ENCODE measurements at places on chromosomes 7 and 10.
A peak's percentile ranks its signal among the peaks of the same experiment; 100 is the strongest.

GRCh38 chr10:43120929-43121314, 17.3 kb upstream of the CSGALNACT2 start:
- H3K4me3 ChIP-seq: no peak overlapping the region
- H3K36me3 ChIP-seq: no peaks in the 10 kb centered on the region
- no peaks in the 10 kb centered on the region for H3K4me1 ChIP-seq
- no peaks in the 10 kb centered on the region for H3K27me3 ChIP-seq
- peak; percentile 55 for DNase-seq

GRCh38 chr7:143069912-143070500, 17.9 kb downstream of the OR6V1 start:
- no peaks in the 10 kb centered on the region for H3K36me3 ChIP-seq
- no peak for DNase-seq
- H3K27me3 ChIP-seq: no peaks in the 10 kb centered on the region
- no peaks in the 10 kb centered on the region for H3K4me1 ChIP-seq
- no peak overlapping the region for H3K27ac ChIP-seq

GRCh38 chr7:43377196-43377960, 205.5 kb upstream of the STK17A start:
- H3K4me1 ChIP-seq: no peaks in the 10 kb centered on the region
- no peak overlapping the region for H3K4me3 ChIP-seq
- H3K36me3 ChIP-seq: no peaks in the 10 kb centered on the region

GRCh38 chr10:75876710-75877109, 445.3 kb downstream of the LRMDA start:
- H3K4me1 ChIP-seq: no peaks in the 10 kb centered on the region
- H3K27ac ChIP-seq: no peak overlapping the region
- H3K4me3 ChIP-seq: no peak overlapping the region
- H3K27me3 ChIP-seq: no peaks in the 10 kb centered on the region

GRCh38 chr7:90938371-90938770, 325.9 kb upstream of the FZD1 start:
- peaks cover 4% of the 10 kb centered on the region for H3K4me1 ChIP-seq
- H3K27me3 ChIP-seq: no peaks in the 10 kb centered on the region
- no peak for DNase-seq

DNA sequence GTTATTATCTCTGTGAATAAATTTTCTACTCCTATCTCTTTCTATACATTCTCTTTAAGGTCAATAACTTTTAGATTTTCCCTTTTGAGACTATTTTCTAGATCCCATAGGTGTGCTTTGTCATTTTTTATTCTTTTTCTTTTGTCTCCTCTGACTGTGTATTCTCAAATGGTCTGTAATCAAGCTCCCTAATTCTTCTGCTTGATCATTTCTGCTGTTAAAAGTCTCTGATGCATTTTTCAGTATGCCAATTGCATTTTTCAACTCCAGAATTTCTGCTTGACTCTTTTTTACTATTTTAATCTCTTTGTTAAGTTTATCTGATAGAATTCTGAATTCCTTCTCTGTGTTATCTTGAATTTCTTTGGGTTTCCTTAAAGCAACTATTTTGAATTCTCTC, 78.2 kb downstream of the THNSL1 start:
- no peak overlapping the region for H3K27ac ChIP-seq
- no peak overlapping the region for H3K4me3 ChIP-seq
- no peaks in the 10 kb centered on the region for H3K36me3 ChIP-seq
- no peak for DNase-seq
- no peaks in the 10 kb centered on the region for H3K27me3 ChIP-seq

DNA sequence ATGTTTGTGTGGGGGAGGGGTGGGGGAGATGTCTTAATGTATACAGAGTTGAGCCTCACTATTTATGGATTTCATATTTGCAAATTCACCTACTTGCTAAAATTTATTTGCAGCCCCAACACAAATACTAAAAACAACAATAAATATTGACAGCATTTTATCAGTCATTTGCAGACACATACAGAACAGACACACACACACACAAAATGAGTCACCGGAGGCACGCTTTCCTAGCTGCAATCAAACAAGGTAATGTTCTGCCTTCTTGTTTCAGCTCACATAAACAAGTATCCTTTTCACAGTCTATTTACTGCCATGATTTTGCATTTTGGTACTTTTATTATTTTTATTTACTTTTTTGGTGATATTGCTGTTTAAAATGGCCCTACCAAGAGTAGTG, 88.5 kb downstream of the IPMK start:
- H3K4me3 ChIP-seq: no peak overlapping the region
- H3K4me1 ChIP-seq: no peaks in the 10 kb centered on the region
- no peaks in the 10 kb centered on the region for H3K36me3 ChIP-seq
- no peak overlapping the region for H3K27ac ChIP-seq
- no peaks in the 10 kb centered on the region for H3K27me3 ChIP-seq
- DNase-seq: no peak

DNA sequence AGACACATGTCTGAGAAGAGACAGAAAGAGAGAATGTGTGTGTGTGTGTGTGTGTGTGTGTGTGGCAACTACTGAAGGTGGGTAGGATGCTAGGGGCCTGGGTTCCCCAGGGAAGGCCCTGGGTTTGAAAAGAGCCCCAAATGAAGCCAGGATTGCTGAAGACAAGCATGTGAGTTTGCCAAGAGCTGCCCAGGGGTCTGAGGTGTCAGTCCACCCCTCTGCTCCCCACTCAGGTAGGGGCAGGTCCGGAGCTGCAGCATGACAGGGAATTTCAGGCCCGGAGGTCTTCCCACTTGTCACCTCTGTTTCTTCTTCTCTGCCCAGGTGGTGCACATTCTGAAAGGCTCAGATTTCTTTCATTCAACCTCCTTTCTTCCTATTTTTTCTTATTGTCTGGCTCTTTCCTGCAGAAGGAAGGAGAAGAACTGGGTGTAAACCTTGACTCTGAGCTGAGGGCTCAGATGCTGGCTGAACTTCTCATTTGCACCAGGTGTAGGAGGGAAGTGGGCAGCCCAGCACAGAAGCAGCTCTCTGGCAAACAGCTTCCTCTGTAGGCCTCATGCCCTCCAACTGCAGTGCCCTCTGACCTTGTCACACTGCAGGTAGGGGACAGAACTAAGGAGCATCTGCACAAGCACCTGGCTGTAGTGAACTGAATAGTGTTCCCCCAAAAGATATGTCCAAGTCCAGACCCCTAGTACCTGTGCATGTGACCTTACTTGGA, 79.6 kb upstream of the LRRC4 start:
- no peaks in the 10 kb centered on the region for H3K36me3 ChIP-seq
- peak; percentile 40 for DNase-seq
- H3K27ac ChIP-seq: no peak overlapping the region
- H3K27me3 ChIP-seq: peaks cover 15% of the 10 kb centered on the region
- H3K4me1 ChIP-seq: no peaks in the 10 kb centered on the region

DNA sequence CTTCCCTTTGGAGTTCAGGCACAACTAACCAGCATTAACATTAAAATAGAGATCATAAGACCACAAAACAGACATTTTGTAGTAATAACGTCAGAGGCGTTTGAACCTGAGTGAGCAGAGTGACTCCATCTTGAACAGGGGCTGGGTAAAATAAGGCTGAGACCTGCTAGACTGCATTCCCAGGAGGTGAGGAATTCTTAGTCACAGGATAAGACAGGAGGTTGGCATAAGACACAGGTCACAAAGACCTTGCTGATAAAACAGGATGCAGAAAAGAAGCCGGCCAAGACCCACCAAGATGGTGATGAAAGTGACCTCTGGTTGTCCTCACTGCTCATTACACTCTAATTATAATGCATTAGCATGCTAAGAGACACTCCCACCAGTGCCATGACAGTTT, 493.2 kb upstream of the AUTS2 start:
- H3K27me3 ChIP-seq: no peaks in the 10 kb centered on the region
- no peak overlapping the region for H3K4me3 ChIP-seq
- DNase-seq: no peak
- no peak overlapping the region for H3K27ac ChIP-seq
- no peaks in the 10 kb centered on the region for H3K36me3 ChIP-seq

DNA sequence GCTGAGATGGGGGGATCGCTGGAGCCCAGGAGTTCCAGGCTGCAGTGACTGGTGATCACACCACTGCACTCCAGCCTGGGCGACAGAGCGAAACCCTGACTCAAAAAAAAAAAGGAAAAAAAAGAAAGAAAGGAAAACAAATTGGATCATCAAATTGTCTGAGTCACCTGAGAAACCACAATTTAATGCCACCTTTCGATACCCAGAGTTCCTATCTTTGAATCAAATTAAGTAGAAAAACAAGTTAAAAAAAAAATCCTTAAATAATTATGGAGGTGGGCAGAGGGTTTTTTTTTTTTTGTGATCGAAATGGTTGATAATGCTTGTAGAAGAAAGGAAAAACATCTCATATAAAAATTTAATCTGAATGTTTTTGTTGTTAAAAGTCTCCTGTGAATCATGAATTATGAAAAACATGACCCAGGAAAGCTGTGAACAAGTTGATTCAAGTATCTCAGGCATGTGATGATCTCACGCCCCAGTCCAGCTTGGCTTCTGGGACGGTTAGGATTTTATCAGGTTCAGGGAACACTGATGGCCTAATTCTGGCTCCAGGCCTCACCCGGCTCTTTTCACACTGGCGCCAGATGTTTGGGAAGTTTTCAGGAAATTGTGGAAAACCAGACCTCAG, 25.3 kb upstream of the CUX1 start:
- no peak overlapping the region for H3K4me3 ChIP-seq
- DNase-seq: no peak
- no peak overlapping the region for H3K27ac ChIP-seq
- H3K36me3 ChIP-seq: no peaks in the 10 kb centered on the region
- no peaks in the 10 kb centered on the region for H3K4me1 ChIP-seq

DNA sequence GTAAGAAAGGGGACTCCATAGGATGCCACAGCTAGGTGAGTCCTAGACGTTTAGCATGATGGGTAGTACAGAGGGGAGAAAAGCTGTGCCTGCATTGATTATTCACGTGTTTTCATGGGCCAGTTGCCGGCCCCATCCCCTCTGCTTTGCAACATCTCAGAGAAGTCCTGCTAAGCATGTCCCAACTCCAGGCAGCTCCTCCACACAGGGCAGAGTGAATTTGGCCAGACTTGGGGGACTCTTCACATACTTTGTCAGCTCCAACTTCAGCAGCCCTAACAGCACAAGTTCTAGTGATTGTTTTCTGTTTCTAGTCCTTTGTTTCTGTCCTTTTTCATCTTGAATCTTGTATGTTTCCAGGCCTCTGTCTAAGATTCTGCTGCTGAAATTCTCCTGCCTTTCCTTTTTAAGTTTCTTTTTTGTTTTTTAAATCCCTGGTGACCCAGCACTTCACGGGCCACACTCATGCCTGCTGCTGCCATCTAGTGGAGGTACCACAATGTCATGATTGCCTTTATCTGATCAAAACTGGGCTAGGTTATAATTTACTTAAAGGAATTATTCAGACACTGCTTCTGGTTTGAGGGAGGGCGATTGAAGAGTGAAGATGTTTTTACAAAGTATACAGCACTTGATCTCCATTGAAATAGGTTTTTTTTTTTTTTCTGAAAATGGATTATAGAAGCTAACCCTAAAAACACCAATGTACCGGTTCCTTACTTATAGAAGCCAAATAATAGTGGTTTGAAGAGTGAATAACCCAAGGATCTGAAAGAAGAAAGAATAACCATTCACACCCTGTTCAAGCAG, 276.9 kb downstream of the CSTF2T start:
- no peaks in the 10 kb centered on the region for H3K27me3 ChIP-seq
- peak; percentile 70 for DNase-seq
- H3K36me3 ChIP-seq: no peaks in the 10 kb centered on the region
- H3K27ac ChIP-seq: peak overlapping the region; percentile 72
- H3K4me1 ChIP-seq: peaks cover 56% of the 10 kb centered on the region
- no peak overlapping the region for H3K4me3 ChIP-seq

DNA sequence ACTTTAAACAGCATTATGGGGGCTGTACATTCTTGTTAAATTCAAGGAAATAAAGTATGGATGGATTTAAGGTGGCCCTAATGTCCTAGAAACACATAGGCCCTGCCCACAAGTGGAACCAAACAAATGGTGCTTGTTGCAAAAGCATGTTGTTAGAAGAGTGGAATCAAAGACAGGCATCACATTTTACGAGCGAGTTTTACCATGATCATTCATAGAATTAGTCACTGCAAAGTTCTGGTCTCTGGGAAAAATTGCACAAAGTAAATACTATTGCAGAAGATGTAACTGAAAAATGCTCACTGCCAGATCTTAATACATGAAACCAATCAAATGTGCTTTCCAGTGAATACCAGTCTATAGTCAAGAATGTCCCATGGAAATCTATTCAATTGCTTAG, 677.1 kb downstream of the PARD3 start:
- H3K4me3 ChIP-seq: no peak overlapping the region
- no peak for DNase-seq
- no peak overlapping the region for H3K27ac ChIP-seq
- H3K36me3 ChIP-seq: no peaks in the 10 kb centered on the region
- H3K4me1 ChIP-seq: no peaks in the 10 kb centered on the region
